ENCODE measurements at places on chromosomes 1 and 21. TPM values are rescaled to one million over a fixed set of nuclear protein-coding genes. Genes with fewer than 3 reads are reported as not detected.

DNA sequence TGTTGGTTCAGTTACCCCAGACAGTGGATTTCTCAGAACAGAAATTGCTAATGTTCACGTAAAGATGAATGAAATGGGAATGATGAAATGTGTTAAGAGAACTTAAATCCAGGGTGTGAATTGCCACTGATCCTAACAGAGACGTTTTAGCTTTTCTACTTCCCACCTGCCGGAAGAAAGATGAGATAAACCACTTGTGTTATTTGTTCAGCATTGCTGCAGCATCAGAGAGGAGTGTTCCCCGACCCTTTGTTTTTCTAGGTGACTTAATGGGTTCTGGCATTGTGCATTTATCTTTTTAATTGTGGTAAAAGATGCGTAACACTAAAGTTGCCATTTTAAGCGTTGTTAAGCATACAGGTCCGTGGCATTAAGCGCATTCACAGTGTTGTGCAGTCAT, 122.3 kb downstream of the GALNT2 start:
- no peak for DNase-seq

- no peak for DNase-seq
Observed at GRCh38 chr1:27292106-27292505, 29.9 kb upstream of the TMEM222 start.

Gene ABCD3
- 43.2 TPM for total RNA-seq

- DNase-seq, result no peak
Observed at GRCh38 chr1:232474826-232475225, 155.1 kb downstream of the SIPA1L2 start.

Gene FLG
- total RNA-seq, result not detected

Gene ANKRD34A
- 0.22 TPM for total RNA-seq

Gene CASQ2
- not detected for total RNA-seq

DNA sequence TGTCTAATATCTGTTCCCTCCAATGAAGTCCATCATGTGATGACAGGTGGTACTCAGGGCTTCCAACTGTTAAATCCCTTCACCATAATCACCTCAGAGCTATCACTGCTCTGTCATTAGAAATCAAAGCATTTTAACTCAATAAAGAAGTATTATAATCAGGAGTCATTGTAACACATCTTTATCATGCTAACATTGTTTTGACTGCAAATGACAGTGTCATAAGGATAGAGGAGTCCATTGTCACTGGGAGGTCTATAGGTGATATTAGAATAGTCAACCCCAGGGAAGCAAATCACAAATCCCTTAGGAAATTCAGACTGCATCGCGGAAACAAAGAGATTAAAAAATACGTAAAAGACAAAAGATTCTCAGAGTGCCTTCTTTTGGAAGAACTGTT, 30.8 kb downstream of the LRRC53 start:
- no peak for DNase-seq

DNA sequence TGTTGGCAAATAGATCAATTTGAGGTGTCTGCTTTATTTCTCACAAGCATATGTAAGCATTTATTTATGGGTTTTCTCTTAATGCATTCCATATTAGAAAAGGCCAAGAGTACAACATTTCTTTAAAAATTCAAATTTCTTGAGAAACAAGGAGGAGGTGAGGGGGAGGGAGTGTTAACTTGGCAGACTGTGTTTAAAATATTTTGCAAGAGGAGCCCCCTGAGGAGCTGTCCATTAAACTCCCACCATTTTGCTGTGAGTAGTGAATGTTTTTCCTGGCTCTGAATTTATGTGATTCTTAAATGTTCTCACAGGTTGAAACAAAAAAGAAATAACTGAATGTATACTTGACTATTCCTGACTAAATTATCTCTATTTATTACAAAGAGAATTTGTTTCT, 363.8 kb downstream of the PTPRC start:
- DNase-seq, result no peak

- DNase-seq, result no peak
Observed at GRCh38 chr1:163124812-163125211, 55.7 kb downstream of the RGS4 start.

DNA sequence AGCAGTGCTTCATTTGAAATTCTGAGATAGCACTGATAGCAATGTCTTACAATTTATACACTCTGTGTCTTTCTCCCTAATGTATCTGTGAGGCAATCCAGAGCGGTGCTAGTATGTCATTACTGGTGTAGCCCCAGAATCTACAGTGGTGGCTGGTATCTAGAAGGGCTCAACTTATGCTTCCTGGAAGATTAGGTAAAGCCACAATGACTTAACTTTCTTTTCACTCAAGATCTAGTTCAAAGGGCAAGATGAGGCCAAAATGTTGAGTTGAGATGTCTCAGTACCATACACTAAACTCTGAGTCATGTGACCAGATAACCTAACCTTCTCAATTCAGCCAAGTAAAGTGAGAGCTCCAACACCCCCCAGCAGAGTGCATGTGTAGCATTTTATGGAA, 77.5 kb downstream of the PAPPA2 start:
- no peak for DNase-seq

DNA sequence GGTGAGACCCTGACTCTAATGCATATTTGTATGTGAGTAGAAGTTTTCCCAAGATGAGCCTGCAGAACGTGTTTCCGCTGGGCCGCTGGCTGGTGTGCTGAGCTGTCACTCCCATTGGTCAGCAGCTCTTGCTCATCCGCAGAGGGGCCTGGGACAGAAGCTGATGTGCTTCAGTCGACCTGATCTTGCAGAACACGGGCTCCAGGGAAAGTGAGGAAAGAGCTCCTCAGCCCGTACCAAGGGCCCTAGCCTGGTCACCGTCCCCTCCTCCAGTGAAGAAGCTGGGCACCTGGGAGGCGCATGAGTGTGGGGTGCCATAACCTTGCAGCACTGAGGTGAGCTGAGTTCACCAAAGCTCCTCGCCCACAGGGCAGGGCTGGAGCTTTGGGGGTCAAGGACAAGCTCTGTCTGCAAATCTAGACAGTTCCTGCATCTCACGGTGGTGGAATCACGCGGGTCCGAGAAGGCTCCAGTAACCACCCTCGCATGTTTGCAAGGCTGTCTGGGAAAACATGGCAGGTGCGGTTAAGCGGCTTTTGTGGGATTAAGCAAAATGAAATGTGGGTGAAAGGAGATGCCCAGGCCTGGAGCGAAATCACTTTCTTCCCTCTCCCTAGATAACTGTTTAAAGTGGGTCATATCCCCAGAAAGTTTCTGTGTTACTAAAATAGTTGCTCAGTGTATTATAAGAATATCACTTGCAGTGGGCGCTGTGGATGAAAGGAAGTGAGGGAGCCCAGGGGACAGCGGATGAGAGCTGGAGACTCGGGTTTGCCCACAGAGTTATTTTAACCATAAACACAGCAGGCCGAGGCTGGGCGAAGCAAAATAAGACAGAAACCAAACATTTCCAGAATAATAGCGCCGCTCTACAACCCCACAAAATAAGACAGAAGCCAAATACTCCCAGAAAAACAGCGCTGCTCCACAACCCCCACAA, 33.1 kb upstream of the LRRC3 start:
- no peak for DNase-seq

GRCh38 chr1:30966690-30967369, 58.3 kb upstream of the SDC3 start:
- no peak for DNase-seq

Gene SLC35E2B
- 118 TPM for total RNA-seq

Gene RNU1-4
- 3,957 TPM for total RNA-seq

Gene PRSS38
- not detected for total RNA-seq

- no peak for DNase-seq
Observed at GRCh38 chr1:85278853-85279314, 2.5 kb upstream of the BCL10 start.

- DNase-seq, result no peak
Observed at GRCh38 chr1:230026572-230026971, 40.5 kb upstream of the GALNT2 start.

DNA sequence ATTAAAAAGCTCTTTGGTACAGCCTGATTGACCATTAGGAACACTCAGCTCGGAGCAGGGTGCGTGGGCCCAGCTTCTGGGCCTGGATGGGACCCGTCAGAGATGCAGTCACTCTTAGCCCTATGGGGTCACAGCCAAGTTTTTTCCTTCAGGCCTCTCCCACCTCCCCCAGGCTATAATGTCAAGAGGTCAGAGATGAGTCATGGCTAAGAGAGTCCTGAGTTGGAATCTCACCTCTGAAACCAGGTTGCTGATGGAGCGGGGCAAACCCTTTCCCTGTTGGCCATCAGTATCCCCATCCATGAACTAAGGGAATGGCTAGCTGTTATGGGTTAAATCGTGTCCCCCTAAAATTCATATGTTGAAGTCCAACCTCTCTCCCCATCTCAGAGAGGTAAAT, 195.9 kb upstream of the POU3F1 start:
- no peak for DNase-seq

DNA sequence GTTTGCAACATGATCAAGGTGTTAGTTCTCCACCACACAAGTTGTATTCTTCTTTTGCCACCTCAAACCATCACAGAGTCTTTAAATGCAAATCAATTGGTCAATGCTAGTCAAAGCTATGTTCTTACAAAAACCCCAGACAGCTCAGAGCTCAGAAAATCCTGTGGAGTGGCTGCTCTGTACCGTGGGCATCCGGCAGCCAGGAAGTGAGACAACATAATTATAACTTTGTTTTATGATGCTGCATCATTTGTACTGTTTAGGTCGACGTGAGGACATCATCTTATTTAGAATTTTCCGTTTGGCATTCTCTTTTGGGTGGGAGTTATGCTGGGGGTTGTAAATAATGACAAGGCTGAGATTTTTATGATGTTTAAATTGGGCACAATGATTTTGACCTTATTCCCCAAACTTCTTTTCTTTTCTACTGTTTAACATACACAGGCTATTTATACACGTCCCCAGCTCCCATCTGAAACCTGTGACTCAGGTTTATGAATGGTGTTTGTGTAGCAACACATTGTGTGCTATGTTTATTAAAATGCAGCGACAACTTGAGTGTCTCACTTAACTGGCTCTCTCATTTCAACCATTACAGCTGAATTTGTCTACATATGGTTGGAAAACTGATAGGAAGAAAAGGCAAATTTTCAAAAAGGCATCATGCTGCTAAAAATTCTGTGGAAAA, 124.0 kb downstream of the CNIH3 start:
- no peak for DNase-seq

GRCh38 chr1:94553323-94553730, 11.8 kb upstream of the F3 start:
- no peak for DNase-seq

DNA sequence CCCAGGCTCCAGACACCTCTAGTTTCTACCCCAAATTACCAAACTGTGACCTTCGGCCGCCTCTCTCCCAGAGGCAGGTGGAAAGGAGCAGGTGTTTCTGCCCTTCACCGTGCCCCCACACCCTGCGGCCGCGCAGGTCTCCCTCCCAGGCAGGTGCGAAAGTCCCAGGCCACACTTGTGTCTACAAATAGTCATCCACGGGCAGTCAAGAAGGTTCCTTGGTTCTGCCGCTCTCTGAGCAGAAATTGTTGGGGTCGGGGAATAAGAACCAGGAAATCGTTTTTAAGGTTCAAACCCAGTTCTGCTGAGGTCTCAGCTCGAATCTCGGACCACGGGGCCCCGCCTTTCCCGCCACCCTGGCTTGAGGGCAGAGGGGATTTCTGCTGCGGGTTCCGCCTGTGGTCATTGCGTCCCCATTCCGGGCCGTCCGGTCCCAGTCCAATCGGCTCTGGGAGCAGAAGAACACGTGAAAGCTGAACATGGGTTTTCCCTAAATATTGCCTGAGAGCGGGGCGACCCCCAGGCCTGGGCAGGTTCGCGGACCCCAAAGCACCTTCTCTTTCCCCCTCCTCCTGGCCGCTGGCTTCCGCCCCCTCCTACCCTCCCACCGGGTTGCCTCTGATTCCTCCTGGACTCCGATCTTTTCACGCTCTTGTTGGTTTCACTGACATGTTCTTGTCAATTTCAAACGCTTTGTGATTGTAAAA, 1.2 kb upstream of the ATF3 start:
- DNase-seq, result peak; percentile 14

DNA sequence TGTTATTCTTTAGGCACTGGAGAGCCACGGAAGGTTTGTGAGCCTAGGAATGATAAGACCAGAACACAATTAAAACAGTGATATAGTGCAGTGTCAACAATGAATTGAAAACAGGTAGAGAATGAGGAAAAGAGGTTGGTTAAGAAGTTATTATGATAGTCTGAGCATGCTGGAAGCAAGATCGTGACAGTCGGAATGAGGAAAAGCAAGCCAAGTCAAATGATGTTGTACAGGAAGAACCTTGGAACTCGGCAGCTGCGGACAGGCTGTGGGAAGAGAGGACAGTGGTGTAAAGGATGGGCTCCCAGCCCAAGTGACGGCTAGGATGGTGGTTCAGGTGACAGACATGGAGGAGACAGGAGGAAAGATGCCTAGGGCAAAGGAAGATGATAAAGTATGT, 25.6 kb downstream of the MTARC1 start:
- DNase-seq, result no peak

Gene MIER1
- 31.8 TPM for total RNA-seq

DNA sequence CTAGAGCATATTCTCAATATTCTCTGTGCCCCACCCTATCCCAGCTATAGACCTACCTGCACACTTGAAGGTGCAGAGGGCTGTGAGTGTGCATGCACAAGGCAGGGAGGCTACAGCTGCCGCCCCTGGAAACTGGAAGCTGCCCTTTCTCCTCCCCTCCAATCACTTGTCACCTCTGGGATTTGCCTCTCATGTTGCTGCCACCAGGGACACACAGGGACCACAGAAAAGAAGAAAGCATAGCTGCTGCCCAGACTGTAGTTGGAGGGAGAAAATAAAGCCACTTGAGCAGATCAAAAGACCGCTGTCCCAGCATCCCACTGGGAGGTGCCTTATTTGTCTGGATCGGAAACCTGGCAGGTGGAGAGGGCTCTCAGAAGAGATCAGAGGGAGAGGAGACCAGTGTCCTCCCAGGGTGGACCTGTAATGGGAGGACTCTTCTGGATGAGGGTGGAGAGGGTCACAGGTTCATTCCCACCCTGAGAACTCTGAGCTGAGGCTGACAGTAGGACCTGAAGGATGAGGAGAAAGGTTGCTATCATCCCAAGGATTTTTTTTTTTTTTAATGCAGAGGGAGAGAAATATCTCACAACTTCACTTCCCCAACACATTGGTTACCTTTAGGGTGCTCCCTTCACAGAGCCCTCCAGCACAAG, 7.6 kb upstream of the INPP5B start:
- DNase-seq, result no peak

GRCh38 chr1:15303935-15304334, 56.9 kb downstream of the FHAD1 start:
- DNase-seq, result no peak

DNA sequence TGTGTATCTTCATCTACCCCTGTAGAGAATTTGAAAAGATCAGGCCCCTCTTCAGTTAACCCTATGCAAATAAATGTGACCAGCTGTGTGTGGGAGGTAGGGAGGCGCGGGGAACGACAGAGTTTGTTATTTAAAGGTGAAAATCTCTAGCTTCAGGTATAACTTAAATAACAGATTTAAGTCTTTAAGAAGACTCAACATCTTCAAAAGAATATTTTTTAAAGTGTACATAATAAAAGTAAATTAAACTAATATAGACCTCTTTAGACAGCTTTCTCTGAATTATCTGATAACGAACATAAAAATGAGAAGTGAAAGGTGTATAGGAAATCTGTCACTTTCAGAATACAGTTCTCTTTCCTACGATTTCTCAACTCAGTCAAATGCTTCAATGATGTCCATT, 16.0 kb downstream of the ANGPTL3 start:
- DNase-seq, result no peak

Gene HES3
- total RNA-seq, result not detected

- DNase-seq, result no peak
Observed at GRCh38 chr1:52533713-52534112, 19.2 kb downstream of the TUT4 start.

GRCh38 chr1:246711548-246712003, 12.6 kb upstream of the SCCPDH start:
- DNase-seq, result no peak

All from progenitor cell of endocrine pancreas (in vitro differentiated cells).